NCI-H1436 treated with DMSO at 0.1 percent for 48 hours (cell line): ENCODE measurements at places on chromosomes 13 and 19.

GRCh38 chr13:75050419-75051046 is 431.4 kb downstream of the TBC1D4 start:
- DNase-seq: no peak

- DNase-seq: no peak
Measured at GRCh38 chr19:11963566-11964355, 1.1 kb upstream of the ZNF763 start.

DNA sequence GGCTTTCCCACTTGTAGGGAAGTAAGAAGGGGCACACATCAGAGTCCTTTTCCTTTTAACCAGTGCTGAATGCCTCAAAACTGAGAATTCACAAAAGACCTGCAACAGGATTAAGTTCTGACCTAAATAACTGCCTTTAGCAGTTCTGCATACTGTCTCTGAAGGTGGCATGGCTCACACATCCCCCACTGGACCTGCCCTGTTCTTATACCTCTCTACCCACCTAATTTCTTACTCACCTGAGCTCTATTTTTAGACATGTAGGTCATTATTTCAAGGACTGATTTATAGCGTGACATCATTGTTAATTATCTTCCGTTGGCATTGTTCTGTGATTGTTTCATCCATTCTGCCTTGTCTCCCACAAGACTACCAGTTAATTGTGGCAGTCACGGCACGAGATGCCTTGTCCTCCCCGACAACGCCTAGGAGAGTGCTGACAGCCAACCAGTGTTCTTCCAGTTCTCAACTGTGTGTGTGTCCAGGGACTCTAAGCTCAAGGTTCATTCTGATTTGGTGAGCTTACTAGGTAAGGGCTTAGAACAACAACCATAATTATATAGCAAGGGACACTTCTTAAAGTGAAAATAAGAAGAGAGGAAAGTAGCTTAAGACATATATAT is 27.1 kb upstream of the UBL3 start:
- DNase-seq: no peak

DNA sequence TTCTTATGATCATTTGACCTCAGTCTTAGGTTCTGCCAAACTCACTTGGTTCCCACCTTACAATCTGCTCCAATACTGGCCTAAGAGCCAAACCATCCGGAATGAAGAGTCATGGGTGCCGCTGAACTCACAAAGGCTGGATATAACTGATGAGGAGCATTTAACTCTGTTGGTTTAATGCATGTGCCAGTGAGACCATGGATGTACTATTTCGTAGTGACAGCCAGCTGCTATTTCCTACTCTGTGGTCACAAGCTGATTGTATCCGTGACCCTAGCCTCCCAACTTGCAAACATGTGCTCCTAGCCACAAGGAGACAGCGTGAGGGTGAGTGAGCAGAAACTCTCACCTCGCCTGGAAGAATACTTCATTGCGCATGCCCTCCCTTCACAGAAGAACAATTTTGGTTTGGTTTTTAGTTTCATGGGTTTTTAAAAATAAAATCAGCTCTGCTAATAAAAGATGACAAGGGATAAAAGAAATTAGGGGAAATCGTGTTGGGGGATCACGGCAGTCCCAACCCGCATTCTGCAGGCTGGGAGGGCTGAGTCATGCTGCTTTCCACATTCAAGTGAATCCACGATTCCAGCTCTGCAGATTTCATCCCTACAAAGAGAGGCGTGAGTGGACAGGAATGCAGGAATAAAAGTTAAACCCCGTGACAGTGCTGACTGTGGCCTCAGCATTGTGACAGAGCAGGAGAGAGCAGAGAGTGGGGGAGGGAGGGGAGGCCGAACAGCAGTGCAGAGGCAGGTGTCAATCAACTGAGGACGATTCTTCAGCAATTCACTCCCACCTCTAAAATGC is 66.8 kb upstream of the RAP2A start:
- DNase-seq: no peak
